ENCODE measurements at places on chromosomes 13 and 19.

DNA sequence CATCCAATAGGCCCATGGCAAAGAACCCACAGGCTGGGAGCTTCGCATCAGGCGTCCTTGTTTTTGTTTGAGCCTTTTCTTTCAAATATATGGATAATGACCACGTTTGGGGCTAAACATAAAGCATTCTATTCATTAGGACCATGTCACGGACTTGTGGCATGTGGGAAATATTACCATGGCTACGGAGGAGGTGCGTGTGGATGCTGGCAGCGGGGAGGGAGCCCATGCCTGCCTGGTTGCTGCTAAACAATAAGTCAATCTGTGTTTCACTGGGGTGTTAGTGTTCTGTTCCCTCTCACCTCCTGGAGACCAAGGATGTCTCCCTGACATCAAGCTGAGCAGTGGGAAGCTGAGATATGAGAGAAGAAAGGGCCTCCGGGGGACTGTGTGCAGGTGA lies 121.1 kb downstream of the IRS2 start:
- no peak for DNase-seq

GRCh38 chr13:106533101-106533942 lies 2.1 kb downstream of the EFNB2 start:
- DNase-seq, result peak; percentile 89

- DNase-seq, result no peak
These were observed 5.1 kb upstream of the SIGLEC9 start for GRCh38 chr19:51119611-51120010.

DNA sequence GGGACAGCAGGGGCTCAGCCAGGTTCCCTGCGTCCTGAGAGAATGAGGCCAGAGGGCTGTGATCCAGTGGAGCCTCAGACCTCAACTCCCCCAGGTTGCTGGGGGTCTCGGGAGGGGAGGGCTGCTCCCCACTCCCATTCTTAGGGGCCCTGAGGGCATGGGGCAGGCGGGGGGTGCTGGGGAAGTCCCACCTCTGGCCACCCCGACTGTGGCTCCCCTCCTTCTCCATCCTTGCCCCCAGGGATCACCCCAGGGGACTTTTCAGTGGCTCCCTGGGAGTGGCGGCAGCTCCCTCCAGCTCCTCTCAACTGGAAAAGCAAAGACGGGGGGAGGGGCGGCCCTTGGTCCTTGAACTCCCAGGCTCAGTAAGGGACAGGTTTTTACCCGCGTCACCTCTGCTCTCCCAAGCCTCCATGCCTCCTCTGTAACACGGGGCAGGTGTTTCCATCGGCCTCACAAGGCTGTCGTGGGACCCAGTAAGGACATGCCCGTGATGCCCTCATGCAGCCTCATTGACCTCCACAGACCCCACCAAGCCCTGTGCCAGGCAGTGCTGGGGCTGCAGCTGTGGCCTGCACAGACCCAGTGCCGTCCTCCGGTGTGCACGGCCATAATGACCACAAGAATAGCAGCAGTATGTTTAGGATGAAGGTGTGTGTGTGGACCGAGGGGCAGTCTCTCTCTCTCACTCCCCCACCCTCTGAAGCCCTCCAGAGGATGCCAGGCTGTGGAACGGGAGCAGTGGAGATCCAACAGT lies 11.6 kb upstream of the TOMM40 start:
- DNase-seq, result no peak

GRCh38 chr13:112141643-112142400 lies 74.9 kb downstream of the SOX1 start:
- peak; percentile 53 for DNase-seq

DNA sequence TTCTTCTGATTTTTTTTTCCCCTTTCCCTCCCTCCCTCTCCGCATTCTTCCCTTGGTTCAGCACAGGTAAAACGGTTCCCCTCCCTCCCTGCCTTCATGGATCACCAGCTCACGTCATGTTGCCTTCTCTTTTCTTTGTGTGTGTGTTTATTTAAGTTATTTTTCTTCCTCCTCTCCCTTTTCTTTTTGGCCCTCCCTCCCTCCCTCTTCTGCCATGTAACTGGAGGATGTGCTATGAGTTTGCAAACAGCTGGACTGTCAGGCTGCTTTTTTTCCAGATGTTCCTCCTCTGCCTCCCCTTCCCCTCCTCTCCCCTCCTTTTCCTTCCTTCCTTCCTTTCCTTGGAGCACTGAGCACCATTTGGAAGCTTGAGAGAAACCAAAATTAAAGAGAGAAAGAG lies 2.0 kb downstream of the LENG9 start:
- DNase-seq, result no peak

DNA sequence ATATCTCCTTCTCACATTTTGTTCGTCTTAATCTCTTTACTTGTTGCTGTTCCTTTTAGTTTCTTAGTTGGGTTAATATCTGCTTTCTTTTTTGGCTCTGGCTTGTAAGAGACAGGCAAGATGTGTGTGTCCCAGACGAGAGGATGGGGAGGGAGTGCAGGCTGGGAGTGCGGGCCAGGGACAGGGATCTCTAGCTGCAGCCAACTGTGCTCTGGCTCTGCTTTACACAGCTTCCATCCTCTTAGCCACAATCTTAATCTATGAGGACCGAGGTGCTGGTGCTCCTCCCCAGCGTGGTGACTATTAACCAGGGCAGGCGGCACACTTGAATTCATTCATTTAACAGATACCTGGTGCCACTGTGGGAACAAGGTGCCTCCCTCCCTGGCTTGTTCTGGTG lies 70.9 kb upstream of the WASF3 start:
- DNase-seq, result no peak

- no peak for DNase-seq
These were observed 48.9 kb downstream of the MYH14 start for GRCh38 chr19:50252111-50252886.
